ENCODE measurements at places on chromosomes 11 and 22.

- DNase-seq, result no peak
Measured at GRCh38 chr11:17169876-17170275, 37.9 kb downstream of the PIK3C2A start.

GRCh38 chr11:6900327-6900999 lies 8.2 kb upstream of the OR2D2 start:
- no peak for DNase-seq

- DNase-seq, result no peak
Measured at GRCh38 chr11:68827733-68828132, 14.0 kb downstream of the CPT1A start.

DNA sequence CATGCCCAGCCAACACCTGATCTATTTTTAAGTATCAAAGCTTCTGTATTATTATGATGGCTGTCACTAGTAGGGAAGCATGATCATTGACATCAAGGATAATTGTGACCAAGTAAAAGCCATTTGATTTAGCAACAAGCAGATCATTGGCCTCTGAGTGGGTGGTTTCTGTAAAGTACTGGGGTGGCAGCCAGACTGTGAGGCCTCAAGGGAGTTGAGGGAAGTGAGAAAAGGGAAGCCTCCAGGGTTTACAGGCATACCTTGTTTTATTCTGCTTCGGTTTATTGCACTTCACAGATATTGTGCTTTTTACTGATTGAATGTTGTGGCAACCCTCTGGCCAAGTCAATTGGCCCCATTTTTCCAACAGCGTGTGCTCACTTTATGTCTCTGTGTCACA lies 60.1 kb downstream of the PRR5L start:
- no peak for DNase-seq

DNA sequence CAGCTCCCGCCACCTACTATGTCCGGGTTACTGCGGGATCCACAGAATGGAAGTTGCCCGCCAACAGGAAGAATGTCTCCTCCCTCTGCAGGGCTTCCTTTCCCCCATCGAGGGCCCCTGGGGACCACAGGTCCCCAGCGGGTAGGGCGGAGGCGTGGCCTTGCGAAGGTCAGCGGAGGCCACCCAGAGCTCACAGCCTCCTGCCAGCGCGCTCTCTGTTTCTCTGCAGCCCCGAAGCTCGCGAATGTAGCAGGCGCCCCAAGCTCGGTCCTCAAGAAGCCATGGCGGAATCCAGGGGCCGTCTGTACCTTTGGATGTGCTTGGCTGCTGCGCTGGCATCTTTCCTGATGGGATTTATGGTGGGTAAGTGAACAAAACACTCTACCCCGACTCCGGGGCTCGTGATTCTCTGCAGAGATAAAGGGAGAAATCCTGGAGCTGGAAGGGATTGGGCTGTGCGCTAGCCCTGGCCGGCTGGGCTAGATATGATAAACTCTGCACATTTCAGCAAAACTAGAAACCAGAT lies at the start of gene NAALAD2:
NAALAD2 (plus strand) TSS at position 186 of the 526 bp plus-strand sequence; CDS start at position 282, 96 bp downstream.
- no peak for DNase-seq

DNA sequence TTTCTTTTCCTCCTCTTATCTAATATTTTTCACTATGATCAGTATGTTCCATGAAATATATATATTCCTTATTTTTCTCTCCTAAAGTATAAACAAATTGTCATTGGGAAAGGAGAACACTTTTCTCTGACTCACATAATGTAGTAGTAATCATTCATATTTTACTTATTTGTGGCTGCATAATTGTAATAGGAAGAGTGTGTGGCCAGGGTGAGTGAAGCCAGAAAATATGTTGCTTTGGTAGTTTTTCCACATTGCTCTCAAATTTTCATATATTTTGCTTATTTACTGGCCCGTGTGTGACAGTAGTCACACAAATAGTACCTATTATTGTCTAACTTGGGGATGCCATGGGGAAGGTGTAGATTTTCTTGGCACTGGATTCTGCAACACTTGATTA lies 172.1 kb downstream of the DYNC2H1 start:
- DNase-seq, result no peak

DNA sequence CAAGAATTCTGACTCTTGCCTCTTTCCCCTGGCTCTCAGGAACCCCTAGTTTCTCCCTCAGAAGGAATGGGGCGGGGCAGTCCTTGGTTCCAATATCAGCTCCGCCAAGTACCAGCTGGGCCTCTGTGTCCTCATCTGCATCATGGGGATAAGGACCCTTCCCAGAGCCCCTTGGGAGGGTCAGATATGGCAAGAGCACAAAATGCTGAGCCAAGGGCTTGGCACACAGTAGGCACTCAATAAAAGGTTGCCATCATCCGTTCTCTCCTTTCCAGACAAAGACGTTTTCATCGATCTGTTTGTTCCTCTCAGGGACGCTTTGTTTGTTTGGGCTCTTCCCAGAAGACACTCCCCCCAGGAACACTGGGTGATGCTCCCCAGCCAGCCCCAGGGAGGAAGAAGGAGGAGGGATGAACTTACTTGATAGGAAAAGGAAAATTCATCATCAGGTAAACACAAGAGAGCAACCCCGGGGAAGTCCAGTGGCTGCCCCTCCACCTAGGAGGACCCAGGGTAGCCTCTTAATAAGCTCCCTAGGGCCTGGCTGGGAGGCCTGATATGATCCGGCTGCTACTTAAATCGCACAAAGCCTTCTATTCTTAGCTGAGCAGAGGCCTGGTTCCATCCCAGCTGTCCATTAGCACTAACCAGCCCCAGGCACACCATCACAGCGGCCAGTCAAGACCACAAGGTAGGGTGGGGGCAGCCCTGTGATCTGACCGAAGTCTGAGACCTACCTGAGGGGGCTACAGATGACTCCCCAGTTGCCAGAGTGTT lies 19.6 kb downstream of the GDPD5 start:
- DNase-seq, result no peak

DNA sequence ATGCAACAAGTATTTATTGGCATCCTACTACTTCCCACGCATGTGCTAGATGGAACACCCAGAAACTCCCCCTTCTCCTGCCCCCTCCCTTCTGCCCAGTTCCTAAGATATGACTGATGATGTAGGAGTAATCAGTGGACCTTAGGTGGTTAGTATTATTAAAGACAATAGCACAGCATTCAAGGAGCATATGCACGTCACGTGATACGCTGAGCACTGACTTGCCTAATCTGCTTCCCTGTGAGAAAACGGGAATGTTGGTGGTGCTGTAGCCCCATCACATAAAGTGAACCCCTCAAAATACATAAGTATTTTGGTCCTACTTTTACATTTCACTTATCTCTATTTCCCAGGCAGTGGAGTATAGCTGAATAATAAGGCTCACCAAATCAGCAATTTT lies 12.4 kb downstream of the DRD2 start:
- DNase-seq, result no peak

DNA sequence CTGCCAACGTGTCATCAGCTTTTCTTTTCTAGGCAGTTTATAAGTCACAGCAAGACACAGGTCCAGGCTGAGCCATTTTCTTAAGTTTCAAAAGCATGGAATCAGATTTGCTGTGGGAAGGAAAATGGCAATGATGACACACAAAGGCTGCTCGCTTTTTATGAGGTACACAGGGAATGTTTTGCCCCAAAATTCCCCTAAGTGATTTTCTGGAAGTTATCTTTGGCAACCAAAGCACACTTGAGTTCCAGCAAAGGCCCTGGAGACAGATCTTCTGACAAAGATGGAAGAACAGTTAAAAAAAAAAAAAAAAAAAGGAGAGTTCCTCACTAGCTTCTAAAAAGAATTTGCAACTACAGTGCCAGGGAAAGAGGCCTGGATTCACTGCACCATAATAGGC lies 260.8 kb downstream of the LARGE1 start:
- DNase-seq, result no peak

DNA sequence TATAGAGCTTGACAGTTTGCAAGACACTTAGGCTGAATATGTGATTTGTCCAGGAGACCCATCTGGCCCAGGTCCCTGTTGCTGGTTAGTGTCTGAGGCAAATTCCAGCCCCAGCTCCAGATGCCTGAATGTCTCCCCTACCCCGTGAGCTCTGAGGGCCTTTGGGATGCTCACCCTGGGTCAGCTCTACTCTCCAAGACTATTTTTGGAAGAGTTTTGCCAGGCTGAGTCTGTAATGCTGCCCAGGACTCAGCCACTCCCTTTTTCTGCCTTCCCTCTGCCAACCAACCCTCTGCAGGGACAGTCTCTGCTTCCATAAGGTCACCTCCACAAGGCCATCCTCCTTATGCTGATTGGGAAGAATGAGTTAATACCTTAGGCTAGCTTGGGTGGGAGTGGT lies 66.3 kb downstream of the CABIN1 start:
- no peak for DNase-seq

- DNase-seq, result no peak
Measured at GRCh38 chr11:35730254-35730653, 67.7 kb downstream of the TRIM44 start.

DNA sequence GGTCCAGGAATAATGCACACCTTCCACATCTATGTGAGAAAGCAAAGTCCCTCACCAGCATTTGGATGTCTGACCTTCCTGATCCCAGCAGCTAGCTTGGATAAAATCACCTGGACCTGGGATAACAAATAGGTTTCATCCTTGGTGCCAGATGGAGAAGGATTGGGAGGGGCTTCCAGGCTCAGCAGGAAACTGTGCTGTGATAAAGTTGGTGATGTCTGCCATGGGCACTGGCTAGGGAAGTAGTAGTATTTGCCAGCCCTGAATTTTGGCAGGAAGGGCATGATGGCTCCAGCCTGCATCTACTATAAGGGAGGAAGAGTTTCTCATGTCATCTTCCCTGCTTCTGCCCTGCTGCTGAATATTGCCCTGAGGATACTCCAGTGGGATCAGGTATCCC lies 37.5 kb downstream of the C11orf91 start:
- DNase-seq, result no peak

DNA sequence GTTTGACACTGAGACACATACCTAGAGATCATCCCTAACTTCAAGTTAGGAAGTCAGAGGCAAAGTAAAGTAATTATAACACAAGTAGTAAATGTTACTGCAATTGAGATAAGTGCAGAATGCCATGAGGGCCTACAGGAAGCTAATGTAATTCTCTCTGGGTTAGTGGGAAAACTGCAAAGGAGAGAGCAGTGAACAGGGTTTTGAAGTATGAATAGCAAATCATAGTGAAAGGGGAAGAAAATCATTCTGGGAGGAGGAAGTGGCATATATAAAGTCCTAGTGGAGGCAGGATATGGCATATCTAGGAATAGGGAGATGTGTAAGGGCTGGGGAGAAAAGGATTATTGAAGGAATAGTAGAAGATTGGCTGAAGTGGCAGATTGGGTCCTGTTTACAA lies 27.9 kb downstream of the RNF169 start:
- DNase-seq, result no peak

- DNase-seq, result no peak
Measured at GRCh38 chr11:199004-199581, 6.2 kb downstream of the SCGB1C1 start.

GRCh38 chr11:71238941-71239340 lies 13.4 kb downstream of the SHANK2 start:
- no peak for DNase-seq

GRCh38 chr11:19059833-19060232 lies 684 bp downstream of the MRGPRX2 start:
- DNase-seq, result no peak

GRCh38 chr11:61756147-61756451 lies 3.7 kb downstream of the MYRF start:
- no peak for DNase-seq

DNA sequence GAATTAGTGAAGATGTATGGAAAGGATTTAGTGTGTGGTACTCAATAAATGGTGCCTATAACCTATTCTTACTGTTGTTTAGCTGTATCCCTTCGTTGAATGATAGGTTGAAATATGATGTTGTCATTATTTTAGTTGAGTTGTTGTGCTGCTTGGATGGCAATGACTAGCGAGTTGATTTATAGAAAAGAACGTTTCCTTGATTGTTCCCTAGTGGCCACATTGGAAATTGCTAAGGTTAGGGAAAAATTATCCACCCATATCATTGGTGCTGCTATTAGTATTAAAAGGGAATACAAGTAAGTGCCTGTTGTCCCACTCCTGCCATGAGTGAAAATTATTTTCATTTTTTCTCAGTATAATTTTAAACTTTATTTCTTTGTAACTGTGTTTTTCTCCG lies 14.5 kb downstream of the EMSY start:
- DNase-seq, result no peak

DNA sequence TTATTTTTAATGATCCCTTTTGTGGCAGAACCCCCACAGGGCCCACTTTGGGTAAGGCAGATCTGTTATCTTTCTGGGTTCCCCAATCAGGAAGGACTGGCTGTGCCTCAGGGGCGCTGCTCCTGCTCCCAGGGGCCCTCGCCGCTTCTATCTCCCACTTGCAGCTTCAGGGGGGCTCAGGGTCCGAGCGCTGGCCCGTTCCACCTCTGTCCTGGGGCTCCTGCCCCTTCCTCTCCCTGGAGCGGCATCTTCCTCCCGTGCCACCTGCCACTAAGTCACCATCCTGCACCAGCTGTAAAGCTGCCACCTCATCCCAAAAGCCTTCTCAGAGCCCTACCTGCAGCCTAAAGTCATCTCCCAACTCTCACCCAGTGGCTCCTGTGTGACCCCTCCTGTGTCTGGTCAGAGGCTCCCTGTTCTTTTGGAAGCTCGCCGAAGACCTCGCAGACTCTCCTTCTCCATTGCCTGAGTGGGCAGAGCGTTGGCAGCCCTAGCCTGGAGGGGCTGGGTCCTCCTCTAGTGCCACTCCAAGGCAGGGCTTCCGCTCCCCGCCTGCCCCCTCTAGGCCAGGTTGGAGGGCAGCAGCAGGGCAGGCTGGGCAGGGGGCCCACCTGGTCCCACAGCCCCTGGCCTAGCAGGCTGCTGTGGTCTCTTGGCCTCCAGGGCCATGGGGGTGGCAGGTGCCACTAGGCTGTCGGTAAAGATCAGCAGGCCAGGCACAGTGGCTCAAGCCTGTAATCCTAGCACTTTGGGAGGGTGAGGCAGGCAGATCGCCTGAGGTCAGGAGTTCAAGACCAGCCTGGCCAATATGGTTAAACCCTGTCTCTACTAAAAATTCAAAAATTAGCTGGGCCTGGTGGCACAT lies 106.7 kb downstream of the MORC2 start:
- no peak for DNase-seq

- no peak for DNase-seq
Measured at GRCh38 chr11:126154691-126155090, 56.8 kb downstream of the RPUSD4 start.
